PC-9 (cell line): ENCODE measurements at places on chromosomes 1 and 21.

- no peak for DNase-seq
Measured at GRCh38 chr1:217389895-217390294, 241.0 kb downstream of the GPATCH2 start.

- peak; percentile 29 for DNase-seq
Measured at GRCh38 chr1:172466795-172467407, 23.0 kb upstream of the PIGC start.

- DNase-seq, result no peak
Measured at GRCh38 chr1:154937988-154938386, 1.5 kb upstream of the PMVK start.

- DNase-seq, result no peak
Measured at GRCh38 chr1:9844756-9845155, 21.0 kb upstream of the CLSTN1 start.

DNA sequence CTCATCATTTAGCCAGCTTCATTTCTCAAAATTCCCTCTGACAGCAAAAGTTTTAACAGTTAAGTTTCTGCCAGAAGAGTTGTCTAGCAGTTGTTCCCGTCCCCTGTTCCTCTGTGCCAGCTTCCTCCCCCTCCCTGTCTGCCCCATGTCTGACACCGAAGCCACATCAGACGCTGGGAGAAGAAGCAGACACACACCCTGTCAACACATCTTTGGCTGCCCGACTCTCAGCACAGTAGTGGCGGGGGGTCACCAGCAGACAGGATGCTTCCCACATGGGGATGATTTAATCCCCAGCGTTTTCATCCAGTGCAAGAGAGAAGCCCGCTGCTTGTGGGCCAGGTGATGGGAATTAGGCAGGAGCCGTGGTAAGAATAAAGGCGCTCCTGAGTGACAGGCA is 379.4 kb upstream of the RUNX1 start:
- DNase-seq, result no peak

DNA sequence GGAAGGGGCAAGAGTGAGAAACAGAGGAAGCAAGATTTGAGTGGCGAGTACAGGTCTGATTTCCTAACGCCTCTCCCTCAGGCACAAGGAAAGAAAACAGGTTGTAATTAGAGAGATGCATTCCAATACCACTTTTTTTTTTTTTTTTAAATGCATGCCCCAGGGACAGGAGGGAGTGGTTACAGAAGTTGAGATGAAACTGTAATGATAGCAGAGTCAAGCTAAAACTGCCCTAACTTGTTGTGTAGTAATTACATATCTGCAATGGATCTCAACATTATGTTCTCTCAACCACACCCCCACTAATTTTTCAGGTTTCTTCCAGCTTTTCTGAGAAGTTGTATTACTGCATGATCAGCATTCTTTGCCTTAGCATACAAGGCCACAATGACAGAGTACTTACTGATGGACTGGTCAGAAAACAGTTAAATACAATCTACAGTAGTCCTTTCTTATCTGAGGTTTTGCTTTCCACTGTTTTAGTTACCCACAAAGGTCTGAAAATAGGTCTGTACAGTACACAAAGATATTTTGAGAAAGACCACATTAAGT is 5.5 kb downstream of the ETV3 start:
- peak; percentile 97 for DNase-seq

DNA sequence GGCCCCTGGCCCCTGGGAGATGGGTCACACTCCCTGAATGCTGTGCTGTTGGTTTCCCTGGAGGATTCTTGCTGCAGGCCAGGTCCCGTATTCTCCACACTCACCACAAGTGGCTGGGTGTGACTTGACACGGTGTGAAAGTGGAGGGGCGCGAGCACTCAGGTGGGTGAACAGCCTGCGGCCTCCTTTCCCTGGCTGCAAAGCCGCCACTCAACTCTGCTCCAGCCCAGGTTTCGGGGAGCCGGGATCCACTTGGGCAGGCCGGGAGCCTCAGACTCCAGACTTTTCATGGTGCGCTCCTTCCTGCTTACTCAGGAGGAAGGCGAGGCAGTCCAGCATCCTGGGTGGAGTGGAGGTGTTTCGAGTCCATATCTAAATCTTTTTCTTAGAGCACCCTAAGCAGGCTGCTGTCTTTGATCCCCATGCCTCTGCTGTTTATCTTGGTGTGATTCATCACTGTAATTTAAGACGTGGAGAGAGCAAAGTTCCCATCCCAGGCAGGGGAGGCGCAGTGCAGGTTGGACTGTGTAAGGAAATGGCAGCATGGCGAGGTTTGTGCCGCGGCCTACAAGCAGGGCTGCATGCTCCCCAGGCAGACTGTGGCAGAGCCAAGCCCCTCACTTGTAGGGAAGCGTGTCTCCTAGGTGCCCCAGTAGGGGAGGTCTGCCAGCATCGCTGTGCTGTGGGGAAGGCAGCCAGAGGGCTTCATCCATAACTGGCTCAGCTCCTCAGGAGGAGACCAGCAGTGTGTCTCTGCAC is 29.6 kb downstream of the VANGL1 start:
- peak; percentile 97 for DNase-seq

GRCh38 chr1:105017587-105017986 is 1267.9 kb downstream of the AMY1C start:
- no peak for DNase-seq

DNA sequence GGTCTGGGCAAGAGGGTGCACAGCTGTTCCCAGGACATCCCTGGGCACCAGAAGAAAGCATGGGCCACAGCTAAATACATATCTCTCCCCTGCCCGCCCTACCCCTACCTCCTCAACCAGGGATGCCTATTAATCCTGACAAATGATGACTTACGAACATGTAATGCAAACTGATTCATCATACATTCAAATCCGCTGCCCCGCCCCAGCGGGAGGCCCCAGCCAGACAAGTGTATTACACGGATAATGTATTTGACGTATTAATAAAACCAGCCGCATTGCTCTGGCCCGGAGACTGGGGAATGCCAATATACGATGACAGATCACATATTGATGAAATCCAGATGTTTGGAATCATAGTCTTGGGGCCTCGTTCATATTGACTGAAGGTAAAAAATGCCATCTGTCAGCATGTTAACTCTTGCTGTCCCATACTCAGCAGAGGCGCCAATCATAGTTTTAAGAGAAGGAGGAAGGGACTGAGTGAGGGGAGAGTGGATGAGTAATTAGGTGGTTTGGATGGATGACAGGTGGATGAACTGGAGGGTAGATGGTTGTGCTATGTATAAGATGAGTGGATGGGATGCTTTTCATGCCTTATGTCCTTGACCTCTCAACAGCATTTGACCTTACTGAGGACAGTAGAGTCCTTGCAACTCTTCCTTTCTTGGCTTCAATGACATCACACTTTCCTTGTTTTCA is 68.2 kb downstream of the TMEM53 start:
- DNase-seq, result no peak
